ENCODE measurements at places on chromosomes 11 and 22.

GRCh38 chr11:121067962-121068647, 32.9 kb upstream of the TECTA start:
- no peak for DNase-seq

DNA sequence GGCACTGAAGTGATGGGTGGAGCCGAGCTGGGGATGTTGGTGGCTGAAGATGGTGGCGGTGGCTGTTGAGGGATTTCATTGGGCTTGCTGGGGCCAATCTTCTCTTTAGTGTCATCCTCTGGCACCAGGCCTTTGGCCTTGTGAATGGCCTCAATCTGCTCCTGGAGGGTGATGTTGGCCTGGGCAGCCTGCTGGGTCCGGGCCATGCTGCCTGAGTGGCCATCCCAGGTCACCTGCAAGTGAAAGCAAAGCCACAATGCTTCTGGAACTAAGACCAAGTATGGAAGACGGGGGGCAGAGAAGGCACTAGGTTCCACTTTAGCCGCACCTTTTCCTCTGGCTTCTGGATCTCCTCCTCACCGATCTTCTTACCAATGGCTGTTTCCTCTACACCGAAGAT, 12.1 kb upstream of the TBC1D10A start:
- DNase-seq, result no peak

DNA sequence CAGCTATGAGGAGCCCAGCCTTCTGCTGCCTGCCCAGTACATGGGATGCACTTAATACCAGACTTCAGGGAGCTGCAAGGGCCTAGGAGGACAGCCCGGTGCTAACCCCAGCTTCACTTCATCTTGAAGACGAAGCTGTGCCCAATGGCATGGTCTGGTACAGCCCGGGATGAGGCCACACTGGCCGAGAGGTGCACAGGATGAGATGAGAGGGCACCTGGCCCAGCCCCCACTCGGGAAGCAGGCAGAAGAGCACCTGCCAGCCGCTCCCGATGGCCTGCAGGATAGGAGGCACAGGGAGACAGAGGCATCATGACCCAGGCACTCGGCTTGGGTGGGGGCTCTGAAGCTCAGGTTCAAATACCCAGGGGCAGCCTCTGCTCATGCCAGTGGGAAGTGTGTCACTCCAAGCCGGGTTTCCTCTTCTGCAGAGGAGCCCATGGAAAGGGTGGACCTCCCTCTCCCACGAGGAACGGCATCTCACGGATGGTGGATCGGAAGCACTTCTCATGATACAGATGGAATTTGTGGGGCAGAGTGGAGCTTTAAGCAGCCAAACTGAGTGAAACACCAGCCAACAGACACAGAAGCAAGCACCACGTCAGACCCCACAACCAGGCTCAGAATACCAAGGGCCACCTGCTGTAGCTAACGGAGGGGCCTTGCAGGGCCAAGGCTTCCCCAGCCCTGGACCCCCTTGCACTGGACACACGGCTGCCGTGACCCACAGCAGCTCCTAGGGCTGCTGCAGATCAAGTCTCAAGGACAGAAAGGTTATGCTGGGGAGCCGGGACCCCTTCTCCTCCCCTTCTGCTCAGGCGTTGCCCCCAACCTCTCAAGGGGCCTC, 875.2 kb downstream of the BRD1 start:
- no peak for DNase-seq

DNA sequence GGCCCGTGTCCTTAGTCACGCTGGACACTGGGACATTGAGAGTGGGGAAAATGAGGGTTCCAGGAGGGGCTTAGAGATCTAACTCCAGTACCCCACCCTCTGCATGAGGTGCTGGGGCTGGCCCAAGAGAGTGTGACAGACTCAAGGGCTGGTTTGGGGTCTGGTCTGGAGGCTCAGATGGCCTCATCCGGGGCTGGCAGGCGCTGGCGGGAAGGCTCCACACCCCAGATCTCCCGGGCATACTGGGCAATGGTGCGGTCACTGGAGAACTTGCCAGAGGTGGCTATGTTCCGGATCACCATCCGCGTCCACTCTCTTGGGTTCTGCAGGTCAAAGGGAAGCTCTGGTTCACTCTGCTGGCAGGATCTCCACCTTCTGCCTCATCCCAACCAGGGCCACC, 2.5 kb upstream of the RASGRP2 start:
- no peak for DNase-seq

All from activated CD4-positive, CD25-positive, alpha-beta regulatory T cell treated with anti-CD3 and anti-CD28 coated beads, Interleukin-2, amount 50 U/mL, for 16 hours (primary cell).